Substantia nigra (tissue), 51 donors: ENCODE measurements at places on chromosomes 1 and 21.

GRCh38 chr1:209589440-209589839 is 5.9 kb downstream of the CAMK1G start:
- DNase-seq, result no peak

- DNase-seq, result no peak
Observed at GRCh38 chr1:156464335-156464734, 36.2 kb downstream of the MEF2D start.

DNA sequence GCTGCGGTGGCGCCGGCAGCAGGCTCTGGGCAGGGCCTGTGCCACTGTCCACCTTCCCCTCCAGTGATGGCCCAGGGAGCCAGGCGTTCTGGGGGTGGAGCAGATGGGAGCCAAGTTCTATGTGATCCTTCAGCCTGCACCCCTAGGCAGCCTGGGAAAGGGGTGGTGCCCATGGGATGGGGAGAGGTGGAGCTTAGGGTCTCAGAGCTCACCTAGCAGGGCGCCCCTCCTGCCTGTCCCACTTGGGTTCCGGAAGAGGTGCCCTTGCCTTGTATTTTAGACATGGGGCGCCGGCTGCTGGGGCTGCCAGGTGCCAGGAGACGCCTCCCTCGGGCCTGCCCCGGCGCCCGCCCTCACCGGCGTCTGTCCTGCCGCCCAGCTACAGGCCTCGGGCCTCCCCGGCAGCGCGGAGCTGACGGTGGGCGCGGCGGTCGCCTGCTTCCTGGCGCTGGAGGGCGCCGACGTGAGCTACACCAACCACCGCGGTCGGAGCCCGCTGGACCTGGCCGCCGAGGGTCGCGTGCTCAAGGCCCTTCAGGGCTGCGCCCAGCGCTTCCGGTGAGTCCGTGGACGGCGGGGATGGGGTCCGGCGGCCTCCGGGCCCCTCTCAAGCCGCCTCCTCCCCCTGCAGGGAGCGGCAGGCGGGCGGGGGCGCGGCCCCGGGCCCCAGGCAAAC is 3.1 kb upstream of the MMP23B start:
- DNase-seq, result no peak

DNA sequence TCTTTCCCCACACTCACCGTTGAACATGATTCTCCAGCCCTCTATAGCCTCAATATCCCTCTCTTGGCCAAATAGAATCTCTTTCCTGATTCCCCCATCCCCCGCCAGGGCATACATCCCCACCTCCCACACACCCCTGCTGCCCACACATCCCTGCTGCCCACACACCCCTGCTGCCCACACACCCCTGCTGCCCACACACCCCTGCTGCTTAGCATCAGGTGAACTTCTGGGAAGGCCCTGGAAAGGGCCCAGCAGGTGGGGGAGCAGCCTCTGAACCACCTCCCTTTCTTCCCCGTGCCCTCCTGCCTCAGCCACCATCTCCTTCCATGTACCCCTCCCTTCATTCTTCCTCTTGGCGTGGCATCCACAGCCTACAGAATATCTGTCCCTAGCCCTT is 15.9 kb upstream of the IFNLR1 start:
- no peak for DNase-seq

- no peak for DNase-seq
Observed at GRCh38 chr1:209855006-209855405, 27.2 kb downstream of the UTP25 start.

- DNase-seq, result no peak
Observed at GRCh38 chr1:96362623-96363022, 359.0 kb upstream of the PTBP2 start.

DNA sequence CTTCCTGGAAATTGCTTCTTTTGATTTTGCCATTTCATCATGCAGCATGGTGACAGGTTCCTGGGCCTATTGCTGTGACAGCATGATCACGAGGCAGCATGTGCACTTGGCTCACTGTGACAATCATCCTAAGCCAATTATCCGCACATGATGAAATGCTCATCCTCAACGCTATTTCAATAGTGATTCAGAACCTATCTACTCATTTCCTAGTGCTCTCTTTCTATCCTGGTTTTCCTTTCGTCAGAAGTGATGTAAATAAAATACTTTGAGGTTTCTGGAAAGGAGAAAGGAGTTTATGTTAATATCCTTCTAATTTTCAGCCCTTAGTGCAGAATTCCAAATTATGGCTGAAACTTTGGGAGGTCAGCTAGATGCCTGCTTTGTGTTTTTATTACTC is 110.6 kb upstream of the ADAMTS5 start:
- DNase-seq, result no peak

DNA sequence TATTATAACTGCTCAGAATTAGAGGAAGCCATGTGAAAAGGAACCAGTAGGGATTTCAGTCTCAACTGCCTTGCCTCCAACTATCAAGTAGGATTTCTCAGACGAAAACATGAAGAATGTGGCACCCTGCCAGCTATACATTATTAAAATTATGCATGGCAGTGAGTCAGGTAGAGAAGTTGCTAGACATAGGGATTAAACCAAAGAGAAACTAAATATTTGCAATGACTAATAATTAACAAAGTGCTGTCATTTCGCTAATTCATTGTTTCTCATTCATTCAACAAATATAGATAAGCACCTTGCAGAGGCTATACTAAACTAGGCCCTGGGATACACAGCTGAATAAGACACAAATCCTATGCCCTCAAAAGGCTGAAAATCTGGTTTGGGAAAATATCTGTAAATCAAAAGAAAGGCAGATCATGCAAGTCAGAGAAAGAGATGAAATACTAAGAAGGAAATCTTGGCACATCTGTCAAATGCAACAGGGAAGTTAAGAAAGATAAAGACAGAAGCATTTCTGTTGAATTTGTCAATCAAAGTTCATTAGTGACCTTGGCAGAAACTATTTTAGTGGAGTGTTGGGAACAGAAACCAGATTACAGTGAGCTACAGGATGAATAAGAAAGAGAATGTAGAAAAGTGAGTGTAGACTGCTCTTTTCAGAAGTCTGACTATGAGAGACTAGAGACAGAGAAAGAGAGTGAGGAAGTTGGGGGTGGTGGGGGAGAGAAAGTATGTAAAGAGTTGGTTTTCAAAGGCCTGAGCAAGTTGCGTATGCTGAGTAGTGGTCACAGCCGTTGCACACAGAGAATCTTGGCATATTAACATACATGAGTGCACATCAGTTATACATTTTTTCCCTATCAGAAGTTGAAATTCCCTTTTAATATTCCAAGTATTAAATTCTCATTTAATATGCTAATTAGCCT is 14.7 kb upstream of the NBPF11 start:
- DNase-seq, result no peak

- no peak for DNase-seq
Observed at GRCh38 chr1:163412221-163412620, 90.5 kb downstream of the NUF2 start.

DNA sequence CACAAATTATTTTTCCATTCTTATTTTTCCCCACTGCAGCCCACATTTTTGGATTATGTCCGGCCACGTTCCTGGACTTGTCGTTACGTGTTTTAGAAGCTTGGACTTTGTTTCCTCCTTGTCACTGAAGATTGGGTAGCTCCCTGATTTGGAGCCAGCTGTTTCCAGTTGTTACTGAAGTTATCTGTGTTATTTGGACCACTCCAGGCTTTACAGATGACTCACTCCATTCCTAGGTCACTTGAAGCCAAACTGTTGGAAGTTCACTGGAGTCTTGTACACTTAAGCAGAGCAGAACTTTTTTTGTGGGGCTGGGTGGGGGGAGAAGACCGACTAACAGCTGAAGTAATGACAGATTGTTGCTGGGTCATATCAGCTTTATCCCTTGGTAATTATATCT is 12.2 kb upstream of the AXDND1 start:
- DNase-seq, result no peak

DNA sequence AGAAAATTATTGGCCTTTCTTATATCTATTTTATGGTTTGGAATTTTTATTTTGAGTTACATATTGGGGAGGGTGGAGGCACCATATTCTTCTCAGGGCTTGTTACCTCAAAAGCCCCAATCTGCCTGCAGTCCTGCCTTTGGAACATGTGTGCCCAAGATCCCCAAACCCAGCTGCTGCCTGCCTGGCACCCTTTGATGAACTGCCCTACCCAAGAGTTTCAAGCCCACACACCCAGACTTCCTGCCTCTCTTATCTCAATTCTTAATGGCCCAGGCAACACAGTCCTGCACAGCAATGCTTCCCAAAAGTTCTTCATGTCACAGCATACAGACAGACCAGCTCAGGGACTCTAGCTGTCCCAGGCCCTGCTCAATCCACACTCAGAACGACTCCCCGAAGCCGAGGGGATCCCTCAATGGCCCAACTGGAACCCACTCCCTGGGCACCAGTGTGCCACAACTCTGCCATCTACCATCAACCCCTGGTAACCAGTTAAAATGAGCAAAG is 19.2 kb downstream of the OLFML2B start:
- no peak for DNase-seq

- DNase-seq, result peak; percentile 23
Observed at GRCh38 chr1:205041998-205042910, 758 bp upstream of the CNTN2 start.

- no peak for DNase-seq
Observed at GRCh38 chr21:16125274-16125673, 395.5 kb downstream of the USP25 start.

DNA sequence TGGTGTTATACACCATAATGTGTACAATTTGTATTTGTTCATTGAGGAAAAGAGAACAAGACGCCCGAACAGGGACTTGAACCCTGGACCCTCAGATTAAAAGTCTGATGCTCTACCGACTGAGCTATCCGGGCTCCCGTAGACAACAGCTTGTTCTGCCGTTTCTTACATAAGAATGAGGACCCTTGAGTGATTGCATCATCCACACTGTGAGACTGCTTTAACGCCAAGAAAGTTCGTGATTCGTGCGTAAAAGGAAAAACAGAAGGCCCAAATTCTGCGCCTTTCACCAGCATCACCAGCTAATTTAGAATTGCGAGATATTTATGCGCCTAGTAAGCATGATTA is 9.3 kb upstream of the MDM4 start:
- peak; percentile 89 for DNase-seq

DNA sequence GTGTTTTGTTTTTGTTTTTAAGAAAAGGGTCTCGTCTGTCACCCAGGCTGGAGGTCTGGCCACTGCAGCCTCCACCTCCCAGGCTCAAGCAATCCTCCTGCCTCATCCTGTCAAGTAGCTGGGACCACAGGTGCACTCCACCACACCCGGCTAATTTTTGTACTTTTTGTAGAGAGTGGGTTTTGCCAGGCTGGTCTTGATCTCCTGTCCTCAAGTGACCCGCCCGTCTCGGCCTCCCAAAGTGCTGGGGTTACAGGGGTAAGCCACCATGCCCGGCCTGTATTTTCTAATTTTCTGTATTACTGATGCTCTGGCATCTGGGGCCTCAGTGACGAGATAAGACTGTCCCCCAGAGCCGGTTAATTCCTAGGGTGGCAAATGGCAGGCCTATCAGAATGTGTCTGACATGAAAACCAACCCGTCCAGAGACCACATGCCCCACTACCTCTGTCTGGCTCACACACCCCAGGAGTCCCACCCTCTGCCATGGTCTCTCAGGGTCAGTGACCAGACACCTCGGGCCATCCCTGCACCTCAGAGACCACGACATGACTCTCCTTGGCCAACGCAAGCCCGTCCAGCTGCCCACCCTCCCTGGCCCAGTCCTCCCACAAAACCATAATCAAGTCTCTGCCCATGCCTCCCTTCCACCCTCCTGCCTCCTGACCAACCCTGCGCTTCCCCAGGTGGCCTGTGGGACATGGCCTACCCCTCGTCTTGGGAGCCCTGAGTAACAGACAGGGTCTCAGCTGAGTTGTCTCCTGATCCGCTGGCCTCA is 12.5 kb downstream of the NPHP4 start:
- DNase-seq, result no peak

DNA sequence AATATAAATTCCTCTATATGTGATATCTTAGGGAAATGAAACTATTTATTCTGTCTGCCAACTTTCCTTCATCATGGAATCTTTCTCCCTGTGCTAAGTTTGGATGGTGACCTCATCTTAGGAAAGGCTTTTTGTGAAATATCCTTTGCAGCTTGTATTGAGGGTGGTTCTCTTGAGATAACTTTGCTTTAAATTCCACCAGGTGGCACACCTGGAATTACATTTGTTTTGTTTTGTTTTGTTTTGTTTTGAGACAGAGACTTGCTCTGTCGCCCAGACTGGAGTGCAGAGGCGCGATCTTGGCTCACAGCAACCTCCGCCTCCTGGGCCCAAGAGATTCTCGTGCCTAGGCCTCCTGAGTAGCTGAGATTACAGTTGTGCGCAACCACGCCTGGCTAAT is 7.6 kb upstream of the CD1A start:
- DNase-seq, result no peak

DNA sequence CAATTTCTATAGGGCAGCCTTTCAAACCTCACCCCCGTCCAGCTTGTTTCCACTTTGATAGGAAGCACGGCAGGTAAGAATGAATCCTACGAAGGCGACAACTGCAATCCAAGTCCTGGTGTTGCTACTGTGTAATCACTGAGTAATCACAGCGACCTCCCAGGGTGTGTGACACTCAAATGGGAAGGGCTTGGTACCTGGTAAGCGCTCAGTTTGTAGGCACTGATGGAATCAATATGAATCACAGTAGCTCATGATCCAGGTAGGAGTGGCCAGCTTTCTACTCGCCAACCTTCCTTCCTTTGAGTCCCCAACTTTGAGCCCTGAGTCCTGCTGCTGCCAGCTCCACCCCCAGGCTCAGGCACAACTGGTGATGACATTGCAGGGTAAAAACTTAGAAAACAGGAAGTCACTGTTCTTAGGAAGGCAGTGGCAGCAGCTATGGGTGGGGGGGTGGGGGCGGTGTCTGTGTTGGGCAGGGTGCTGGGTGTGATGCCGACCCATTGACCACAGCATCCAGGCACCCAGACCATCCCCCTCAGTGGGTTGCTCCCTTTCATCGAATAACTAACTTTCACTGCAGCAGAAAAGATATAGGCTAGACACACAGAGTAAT is 70.7 kb downstream of the CD247 start:
- DNase-seq, result no peak

DNA sequence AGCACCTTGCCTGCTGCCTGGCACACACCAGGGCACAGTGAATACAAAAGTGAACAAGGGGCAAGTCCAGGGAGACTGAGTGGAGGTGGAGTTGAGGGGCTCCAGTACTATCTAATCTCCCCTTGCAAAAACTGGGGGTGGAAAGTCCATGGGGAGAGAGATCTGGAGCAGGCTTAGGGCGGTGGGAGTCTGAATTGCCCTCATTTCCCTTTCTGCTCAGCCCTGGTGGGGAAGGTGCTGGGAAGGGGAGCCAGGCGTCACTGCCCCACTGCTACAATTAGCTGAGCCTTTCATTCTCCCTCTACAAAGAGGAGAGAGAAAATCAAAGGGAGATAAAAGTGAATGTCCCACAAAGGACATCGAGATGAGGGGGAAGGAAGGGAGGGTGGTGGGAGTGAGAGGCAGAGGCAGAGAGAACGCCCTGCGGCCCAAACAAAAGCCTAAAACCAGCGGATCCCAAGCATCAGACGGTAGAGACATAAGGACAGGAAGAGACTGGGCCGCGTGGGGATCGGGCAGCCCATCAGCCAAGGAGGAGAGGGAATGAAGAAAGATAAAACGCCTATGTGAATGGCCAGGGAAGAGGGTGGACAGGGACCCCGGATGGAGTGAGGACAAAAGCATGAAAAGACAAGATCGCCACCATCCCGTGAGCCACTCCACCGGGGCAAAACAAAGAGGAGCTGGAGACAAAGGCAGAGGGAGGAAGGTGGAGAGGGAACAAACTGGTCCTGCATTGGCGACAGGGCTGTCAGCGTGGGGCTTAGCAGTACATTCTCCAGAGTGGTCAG is 46.8 kb upstream of the SOX13 start:
- DNase-seq, result no peak

GRCh38 chr1:18919197-18919905 is 17.0 kb upstream of the ALDH4A1 start:
- DNase-seq, result no peak
